Activated T-cell treated with anti-CD3 and anti-CD28 coated beads, Interleukin-2, amount 50 U/mL, for 24 hours (primary cell): ENCODE measurements at places on chromosomes 13 and 19.

- DNase-seq = no peak
Measured at GRCh38 chr19:46617601-46618000, 7.3 kb downstream of the PTGIR start.

- DNase-seq = no peak
Measured at GRCh38 chr13:95254339-95254738, 46.9 kb downstream of the ABCC4 start.

DNA sequence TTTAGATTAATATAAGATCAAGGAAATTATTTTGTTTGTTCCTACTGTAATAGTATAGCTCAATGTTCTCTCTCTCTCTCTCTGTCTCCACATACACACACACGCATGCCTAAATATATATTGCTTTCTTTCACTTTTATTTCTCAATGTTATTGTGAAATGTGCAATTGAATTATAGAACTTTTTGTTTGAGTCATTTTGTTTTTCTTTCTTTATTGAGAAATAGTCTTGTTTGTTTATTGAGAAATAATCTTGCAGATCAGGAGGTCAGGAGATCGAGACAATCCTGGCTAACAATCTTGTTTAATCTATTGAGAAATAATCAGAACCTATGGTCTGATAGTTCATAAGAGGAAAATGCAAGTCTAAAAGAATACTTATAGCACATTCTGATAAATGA, 1581.3 kb downstream of the EFNB2 start:
- no peak for DNase-seq

DNA sequence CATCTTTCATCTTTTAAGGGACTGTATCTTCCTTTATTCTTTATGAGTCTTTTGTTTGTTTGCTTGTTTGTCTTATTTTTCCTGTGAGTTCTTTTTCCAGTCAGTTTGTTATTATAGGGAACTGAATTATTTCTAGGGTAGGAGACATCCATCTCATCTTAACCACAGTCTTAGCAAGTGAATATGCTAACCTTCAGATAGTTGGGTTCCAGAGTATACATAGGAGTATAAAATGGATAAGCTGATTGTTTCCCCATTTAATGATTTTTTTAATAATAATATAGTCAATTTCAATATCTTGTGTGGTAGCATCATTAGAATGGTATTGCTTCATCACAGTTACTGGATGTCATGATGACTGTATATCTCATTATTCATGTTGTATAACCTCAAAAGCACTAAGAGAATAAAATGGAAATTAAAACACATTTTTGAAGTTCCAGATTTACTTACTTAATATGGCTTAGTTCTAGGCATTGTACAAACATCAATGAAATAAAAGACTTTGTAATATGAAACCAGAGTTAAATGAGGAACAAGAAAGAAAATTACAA, 33.0 kb downstream of the GPC6 start:
- DNase-seq = no peak

- DNase-seq = no peak
Measured at GRCh38 chr13:25253702-25254101, 33.6 kb downstream of the MTMR6 start.

DNA sequence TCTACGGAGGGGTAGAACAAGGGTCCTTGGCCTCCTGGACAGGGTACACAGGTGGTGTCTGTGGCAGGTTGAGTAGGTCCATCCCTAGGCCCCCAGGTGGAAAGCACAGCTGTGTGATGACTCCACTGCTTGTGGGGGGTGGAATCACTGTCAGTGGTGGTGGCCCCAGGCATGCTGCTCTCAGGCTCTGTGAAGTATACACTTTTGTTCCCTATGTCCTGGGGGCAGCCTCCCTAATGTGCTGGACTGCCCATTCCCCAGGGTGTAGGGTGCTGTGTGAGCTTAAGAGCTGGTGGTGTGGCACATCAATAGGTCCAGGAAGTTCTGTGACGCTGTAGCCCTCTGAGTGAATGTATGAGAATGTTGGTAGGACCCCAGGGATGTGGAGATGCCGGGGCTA, 197.2 kb upstream of the SLC10A2 start:
- DNase-seq = no peak

DNA sequence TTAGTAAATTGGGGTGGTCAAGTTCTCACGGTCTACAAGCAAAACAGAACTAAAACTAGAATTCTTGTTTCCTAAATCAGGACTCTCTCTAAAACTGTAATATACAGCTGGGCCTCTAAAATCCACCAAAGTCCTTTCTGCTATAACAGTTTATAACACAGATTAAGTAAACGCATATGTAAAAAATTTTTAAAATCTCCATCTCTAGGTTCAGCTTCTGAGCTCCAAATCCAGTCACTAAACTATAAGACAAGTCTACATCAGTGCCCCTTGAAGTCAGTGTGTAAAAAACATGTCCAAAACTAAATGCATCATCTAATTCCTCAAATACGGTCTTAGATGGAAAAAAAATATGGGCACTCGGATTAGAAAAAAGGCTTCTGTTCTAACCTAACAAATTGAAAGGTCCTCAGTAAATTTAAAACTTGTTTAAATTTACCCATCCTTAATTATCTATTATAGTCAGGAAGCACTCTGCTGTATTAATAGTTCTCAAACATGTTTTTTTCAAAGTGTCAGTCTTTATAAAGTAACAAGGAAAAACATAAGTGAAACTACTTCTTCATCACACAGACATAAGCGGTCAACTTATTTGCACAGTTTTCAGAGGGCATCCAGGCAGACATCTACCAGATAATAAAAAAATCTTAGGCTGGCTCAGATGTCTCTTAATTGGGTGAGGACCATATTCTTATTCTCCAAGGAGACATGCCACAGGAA, 33.6 kb downstream of the ELF1 start:
- DNase-seq = no peak

- DNase-seq = no peak
Measured at GRCh38 chr19:40411125-40411842, 1.9 kb downstream of the PRX start.

DNA sequence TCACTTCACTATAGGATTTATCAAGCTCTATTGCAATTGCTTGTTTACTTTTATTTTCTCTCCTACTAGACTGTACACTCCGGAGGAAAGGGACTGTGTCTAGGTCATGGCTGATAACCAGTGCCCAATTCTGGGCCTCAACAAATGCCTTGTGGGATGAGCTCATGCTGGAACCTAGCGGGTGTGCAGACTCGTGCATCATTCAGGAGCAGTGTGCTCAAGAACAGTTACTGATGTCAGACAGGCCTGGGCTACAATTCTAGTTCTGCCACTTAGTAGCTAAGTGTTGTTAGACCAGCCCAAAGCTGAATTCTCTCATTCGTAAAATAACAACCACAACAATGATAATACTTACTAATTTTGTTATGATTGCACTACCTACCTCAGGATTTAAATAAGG, 95.4 kb downstream of the CYSLTR2 start:
- DNase-seq = no peak

- no peak for DNase-seq
Measured at GRCh38 chr13:112174476-112175110, 107.6 kb downstream of the SOX1 start.

GRCh38 chr13:89925107-89925506, 1422.4 kb upstream of the MIR17HG start:
- no peak for DNase-seq

GRCh38 chr19:17325881-17326594, 8.6 kb downstream of the ANO8 start:
- DNase-seq = no peak

DNA sequence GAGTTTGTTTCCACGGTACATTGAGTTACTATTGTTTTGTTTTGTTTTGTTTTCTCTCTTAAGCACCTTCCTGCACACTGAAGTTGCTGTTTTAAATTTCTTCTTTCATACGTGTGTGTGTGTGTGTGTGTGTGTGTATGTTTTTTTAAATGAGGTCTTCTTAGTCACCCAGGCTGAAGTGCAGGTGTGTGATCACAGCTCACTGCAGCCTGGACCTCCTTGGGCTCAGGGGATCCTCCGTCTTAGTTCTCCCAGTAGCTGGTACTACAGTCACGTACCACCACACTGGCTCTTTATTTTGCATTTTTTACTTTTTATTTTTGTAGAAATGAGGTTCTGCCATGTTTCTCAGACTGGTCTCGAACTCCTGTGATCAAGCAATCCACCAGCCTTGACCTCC, 20.8 kb upstream of the ZNF429 start:
- no peak for DNase-seq

DNA sequence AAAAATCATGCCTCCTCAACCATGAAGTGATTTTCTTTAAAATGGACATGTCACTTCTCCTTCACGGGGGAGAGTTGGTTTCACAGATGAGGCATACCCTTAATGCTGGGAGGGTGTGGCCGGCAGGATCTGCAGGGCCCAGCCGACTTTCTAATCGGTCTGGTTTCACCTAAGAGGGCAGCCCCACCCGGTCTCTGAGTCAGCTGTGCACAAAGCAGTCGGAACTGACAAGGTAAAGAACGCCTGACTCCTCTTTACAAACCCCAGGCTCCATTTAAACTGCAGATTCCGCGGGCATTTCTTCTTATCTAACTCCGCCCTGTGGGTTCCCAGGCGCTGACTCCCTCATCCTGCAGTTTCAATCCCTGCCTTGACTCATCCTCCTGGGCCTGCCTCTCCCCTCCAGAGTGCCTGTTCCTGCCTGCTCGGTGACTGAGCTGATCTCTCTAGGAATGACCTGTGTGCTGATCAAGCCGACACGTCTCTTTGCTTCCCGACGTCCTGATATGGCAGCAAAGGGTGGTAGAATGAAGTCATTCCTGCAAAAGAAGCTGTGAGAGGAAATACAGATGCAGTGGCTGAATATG, 63.4 kb downstream of the EFNB2 start:
- DNase-seq = no peak

DNA sequence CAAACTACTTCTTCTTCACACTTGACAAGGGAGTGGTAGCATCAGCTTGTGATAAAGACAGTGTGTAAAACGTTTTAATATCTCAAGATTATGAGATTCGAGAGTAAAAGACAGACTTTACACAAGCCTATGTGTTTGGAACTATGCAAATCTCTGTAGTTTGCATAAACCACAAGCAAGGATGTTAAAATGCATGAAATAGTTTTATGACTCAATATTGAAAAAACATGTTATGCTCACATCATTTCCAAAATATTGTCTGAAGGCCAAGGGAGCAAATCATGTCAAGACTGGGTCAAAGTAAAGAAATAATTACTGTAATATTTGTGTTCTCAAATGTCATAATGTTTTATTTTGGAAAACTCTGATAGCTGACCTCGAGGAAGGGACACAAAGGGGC, 316.8 kb upstream of the KLF12 start:
- no peak for DNase-seq

DNA sequence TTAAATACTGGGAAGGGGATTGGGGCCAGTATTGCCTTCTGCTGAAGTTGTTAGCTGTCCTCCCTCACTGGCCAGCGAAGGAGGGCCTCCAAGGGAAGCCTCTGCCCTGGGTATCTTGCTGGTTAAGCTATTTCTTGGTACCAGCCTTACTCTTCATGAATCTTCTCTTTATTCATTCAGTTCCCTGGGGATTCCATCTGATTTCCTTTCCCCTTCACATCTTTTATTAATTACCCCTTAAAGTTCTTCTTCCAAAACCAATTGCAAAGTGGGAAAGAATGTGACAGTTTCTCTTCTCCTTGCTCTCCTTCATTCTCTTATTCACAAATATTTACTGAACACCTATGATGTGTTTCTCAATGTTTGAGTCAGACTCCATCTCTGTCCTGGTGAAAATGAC, 36.7 kb upstream of the STK24 start:
- no peak for DNase-seq

DNA sequence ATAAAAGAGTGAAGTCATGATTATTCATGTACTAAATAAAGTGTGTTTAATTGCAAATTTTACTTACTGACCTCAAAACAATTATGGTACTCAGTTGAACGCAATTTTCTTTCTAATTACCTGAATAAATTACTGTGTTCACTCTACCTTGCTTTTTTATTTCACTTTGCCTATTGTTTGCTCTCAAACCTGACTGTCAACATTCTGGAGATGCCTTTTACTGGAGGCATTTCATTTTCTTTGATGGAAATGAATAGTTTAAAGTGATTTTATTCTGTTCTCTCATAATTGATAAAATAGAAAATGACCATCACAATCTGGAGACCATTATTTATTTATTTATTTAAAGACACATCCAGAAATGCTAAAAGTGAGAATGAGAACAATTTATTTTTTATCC, 811.5 kb upstream of the ATXN8OS start:
- DNase-seq = no peak

DNA sequence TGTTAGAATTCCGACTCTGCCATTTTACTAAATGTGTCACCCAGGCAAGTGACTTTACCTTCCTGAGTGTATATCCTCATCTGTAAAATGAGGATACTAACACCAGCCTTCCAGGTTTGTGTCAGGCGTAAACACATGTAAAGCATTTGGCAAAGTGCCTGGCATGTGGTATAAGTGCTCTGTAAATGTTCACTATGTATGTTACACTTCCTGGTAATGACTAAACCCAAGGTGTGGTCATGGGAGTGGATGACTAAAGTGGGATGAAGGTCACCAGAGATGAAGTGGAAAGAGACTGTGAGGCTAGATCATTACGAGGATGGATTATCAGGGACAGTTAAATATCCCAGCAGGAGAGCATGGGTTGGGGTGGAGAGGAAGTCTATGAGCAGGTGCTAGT, 25.6 kb downstream of the DEDD2 start:
- no peak for DNase-seq

GRCh38 chr13:113542751-113543424, 41.7 kb upstream of the TFDP1 start:
- no peak for DNase-seq

DNA sequence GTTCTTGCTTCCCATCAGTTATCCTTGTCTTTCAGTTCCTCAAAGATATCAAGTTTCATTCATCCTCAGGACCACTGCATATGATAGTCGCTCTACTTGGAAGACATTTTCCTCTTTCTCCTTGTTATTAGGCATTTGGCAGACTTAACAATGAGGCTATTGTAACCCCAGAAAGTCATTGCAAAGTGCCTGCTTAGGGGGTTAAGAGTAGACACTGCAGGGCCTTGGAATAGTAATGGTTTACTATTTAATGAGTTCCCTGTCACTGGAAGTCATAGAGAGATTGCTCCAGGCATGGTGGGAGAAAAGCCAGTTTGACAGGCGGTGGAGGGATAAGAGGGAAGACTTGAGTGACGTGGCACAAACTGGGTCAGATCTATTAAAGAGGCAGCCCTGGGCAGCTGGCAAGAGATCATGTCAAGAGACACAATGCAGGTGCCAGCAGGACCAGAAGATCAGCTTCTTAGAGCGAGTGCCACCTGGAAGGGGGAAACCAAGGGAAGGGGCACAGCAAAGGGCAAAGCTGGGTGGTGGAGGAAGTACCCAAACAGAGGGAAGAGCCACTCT, 16.8 kb upstream of the CPB2 start:
- no peak for DNase-seq

- DNase-seq = peak; percentile 65
Measured at GRCh38 chr19:1725100-1726064, 27.9 kb upstream of the ONECUT3 start.

- no peak for DNase-seq
Measured at GRCh38 chr13:43905435-43906031, 25.8 kb downstream of the LACC1 start.

- DNase-seq = peak; percentile 58
Measured at GRCh38 chr19:50803633-50804419, 13.6 kb downstream of the ACP4 start.

GRCh38 chr13:18944501-18945068, 237.0 kb downstream of the TUBA3C start:
- no peak for DNase-seq

- DNase-seq = no peak
Measured at GRCh38 chr19:6509118-6509971, 7.2 kb upstream of the TUBB4A start.

GRCh38 chr13:50125554-50126262, 110.5 kb downstream of the KCNRG start:
- DNase-seq = peak; percentile 86
